NCI-H748 treated with DMSO at 0.1 percent for 48 hours (cell line): ENCODE measurements at places on chromosomes 2 and 18.

GRCh38 chr2:182824767-182825158 is 41.7 kb downstream of the FRZB start:
- no peak for DNase-seq

GRCh38 chr2:204638471-204639194 is 93.4 kb downstream of the PARD3B start:
- no peak for DNase-seq

DNA sequence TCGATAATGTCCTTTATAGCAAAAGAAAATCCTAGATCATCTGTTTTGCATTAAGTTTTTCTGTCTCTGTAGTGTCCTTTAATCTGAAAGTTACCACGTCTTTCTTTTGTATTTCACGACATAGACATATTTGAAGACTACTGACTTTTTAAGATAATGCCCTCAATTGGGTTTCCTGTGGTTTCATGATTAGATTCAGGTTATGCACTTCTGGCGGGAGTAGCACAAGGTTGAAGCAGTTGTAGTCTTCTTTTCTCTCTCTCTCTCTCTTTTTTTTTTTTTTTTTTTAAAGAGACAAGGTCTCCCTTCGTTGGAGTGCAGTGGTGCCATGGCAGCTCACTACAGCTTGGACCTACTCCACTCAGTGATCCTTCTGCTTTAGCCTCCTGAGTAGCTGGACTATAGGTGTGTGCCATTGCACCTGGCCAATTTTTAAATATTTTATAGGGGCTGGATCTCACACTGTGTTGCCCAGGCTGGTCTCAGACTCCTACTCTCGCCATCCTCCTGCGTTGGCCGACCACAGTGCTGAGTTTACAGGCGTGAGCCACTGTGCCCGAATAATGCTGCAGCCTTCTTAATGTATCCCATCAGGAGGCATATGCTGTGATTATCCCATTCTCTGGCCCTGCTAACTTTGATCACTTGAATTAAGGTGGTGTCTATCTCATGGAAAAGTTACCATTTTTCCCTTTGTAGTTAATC is 3.9 kb downstream of the INPP4A start:
- DNase-seq: no peak

- no peak for DNase-seq
These were observed 3.4 kb downstream of the ZEB2 start for GRCh38 chr2:144516411-144516980.

DNA sequence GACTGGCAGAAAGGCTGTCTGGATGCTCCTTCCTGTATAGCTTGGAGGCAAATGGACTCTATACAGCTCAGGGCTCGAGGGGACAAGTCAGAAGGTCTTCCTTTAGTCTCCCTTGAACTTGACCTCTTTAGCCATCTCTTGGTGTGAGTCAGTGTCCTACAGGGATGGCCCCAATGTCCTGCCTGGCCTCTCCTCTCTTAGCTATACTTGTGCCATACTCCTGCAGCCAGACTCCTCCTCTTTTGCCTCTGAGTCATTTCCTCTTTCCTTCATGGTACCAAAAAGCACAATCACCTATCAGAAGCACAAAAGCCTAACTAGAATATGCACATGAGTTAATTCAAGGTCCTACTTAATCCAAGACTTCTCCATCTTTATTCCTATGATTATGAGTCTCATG is 112.7 kb downstream of the XRCC5 start:
- DNase-seq: no peak

DNA sequence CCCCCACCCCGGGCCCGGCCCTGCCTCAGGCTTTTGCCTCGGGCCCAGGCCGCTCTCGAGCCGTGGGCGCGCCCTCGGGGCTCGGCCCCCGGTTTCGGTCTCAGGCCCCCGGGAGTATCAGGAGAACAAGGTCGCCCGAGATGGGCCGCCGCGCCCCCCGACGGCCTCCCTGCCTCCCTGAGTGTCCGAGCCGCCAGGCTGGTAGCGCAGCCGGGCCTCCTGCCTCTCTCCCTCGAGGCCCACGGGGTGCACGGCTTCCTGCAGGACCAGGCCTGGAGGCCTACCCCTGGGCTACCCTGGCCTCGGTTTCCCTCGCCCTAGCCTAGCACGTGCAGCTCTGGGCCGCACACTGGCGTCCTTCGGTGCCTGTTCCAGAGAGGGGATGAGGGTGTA is 8.4 kb downstream of the GBX2 start:
- no peak for DNase-seq

- no peak for DNase-seq
These were observed 1045.1 kb upstream of the POU3F3 start for GRCh38 chr2:103808814-103809213.

- no peak for DNase-seq
These were observed 48.1 kb upstream of the HPCAL1 start for GRCh38 chr2:10254373-10255188.

DNA sequence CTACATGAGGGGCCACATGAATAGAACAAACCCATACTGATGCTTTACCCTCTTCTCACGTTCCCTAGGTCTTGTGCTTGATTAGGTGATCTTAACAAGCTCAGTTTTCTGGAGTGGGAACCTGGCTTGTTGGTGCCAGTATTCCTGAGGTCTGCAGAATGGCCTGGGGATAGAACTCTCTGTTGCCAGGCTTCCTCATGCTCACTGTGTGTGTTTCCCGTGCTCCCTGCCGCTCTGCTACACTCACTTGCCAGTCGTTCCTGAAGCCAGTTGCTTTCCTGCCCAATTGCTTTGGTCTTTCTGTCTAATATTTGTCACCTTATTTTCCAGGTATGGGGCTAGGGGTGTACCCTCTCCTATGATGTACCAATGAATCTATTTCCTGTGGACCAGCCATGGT is 2111.5 kb upstream of the PIK3C3 start:
- no peak for DNase-seq

DNA sequence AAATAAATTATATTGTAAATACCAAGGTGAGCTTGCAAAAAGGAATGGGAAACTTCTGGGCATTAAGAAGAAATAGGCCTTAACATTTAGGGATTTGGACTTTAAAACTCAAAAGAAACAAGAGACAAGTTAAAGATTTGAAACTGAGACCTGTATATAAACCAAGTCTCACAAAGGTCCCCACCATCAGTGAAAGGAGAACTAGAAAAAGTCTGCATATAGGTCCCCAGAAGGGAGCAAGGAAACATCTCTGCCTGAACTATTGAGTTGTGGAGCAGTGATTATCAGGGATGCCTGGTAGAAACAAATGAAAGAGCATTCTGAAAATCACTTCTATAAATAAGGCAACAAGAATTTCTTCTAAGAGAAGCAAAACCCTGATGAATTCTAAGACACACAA is 30.5 kb upstream of the ITGAV start:
- DNase-seq: no peak

GRCh38 chr2:29601872-29602271 is 319.5 kb downstream of the ALK start:
- no peak for DNase-seq

DNA sequence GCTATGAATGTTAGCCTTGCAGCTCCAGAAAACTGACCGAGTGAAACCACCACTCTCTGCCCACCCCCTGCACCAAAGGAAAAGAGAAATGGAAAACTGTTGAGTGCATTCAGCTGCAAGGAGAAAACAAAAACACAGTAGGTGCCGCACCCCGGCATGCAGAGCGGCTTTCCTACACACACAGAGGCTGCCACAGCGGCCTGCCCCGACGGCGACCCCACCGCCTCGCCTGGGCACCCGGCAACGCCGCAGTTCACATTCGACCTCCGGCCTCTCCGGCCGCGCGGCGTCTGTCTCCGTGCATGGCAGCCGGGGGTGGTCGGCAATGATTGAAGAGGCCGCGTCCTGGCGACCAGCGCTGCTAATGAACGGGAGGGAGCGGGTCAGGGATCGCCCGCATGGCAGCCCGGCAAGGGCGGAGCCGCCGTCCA is 417.1 kb upstream of the SALL3 start:
- DNase-seq: no peak

- DNase-seq: no peak
These were observed 44.3 kb upstream of the ASB1 start for GRCh38 chr2:238382381-238382781.

DNA sequence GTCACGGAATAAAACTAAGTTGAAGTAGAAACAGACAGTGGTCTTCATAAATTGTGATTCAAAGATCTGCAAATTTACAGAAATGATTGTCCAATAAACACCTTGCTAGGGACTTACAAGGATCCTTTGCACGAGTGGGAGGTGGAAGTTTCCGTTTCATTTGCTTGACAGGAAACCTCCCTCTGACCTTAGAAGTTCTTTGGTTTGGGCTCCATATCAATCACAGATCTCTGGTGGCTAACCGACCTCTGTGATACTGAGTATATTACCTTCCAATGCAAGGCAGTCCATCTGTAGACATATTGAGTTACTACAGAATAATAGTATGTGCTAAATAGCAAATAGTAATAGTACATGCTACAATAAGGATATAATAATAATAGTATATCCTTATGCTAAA is 33.7 kb upstream of the RNF152 start:
- no peak for DNase-seq

- no peak for DNase-seq
These were observed 992.3 kb upstream of the FANCL start for GRCh38 chr2:59233448-59233847.

GRCh38 chr2:64738026-64738425 is 84.3 kb upstream of the SERTAD2 start:
- DNase-seq: no peak

DNA sequence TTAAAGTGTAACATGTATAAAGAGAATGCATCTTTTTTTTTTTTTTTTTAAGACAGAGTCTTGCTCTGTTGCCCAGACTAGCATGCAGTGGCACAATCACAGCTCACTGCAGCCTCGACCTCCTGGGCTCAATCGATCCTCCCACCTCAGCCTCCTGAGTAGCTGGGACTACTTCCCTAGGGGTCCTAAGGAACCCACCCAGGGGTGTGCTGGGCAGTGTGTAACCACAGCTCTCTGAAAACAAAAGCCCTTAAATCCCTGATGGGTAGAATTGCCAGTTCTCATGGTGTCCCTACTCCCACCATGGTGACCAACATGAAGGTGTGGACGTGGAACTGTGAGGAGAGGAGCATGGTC is 105.6 kb upstream of the ST3GAL5 start:
- no peak for DNase-seq

DNA sequence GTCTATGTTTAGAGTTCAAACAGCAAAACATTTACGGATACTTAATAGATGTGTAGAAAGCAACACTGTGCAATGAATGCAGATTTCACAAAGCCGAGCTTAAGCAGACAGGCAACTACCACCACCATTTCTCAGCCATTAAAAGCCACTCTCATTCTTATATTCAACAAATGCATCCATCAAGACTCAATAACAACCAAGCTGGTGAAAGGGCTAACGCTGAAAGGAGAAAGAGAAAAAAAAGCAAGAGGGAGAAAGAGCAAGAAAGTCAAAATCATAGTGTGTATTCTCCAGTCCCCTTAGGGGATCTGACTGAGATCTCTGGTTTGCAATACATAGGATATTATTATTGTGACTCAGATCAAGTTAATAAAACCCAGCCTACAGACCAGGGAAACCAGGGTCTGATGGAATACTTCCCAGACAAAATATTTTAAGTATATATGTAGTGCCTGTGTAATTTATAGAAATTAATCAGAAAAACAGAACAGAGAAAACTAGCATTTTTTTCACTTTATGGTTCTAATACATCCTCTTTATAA is 14.1 kb downstream of the SATB2 start:
- no peak for DNase-seq

DNA sequence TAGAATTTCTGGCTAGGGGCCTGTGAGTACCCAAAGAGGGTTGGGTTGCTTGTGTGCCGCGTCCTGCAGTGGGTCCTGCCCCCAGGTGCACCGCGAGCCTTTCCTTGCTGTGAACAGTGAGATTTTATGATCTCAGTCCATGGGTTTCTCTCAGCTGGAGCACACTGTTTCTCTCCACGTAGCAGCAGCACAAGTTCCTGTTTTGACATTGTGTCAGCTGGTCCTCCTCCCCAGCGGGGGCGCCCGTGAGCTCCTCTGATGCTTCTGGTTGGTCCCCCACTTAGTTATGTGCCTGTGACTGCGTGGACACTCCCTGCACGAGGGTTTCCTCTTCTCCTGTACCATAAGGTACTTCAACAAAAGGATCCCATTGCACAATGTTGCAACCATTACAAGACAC is 29.8 kb downstream of the TSHZ1 start:
- no peak for DNase-seq

DNA sequence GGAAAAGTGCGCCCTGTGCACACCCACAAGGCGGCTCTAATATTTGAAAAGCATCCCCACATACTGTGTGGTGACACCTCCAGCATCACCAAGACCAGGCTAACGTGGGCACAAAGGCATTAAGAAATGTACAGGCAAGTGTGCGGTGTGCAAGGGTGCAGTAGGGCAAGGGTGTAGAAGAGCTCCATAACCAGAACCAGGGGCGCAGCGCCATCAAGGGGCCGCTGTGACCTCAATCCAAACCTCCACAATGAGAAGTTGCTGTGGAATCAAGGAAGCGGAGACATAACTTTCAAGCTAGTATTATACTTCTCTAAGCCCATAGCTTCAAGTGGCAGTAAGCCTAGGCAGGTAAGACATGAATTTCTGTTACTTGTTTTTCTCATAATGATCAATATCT is 13.0 kb downstream of the L3MBTL4 start:
- peak; percentile 53 for DNase-seq

GRCh38 chr2:117763804-117764203 is 50.7 kb upstream of the DDX18 start:
- no peak for DNase-seq

DNA sequence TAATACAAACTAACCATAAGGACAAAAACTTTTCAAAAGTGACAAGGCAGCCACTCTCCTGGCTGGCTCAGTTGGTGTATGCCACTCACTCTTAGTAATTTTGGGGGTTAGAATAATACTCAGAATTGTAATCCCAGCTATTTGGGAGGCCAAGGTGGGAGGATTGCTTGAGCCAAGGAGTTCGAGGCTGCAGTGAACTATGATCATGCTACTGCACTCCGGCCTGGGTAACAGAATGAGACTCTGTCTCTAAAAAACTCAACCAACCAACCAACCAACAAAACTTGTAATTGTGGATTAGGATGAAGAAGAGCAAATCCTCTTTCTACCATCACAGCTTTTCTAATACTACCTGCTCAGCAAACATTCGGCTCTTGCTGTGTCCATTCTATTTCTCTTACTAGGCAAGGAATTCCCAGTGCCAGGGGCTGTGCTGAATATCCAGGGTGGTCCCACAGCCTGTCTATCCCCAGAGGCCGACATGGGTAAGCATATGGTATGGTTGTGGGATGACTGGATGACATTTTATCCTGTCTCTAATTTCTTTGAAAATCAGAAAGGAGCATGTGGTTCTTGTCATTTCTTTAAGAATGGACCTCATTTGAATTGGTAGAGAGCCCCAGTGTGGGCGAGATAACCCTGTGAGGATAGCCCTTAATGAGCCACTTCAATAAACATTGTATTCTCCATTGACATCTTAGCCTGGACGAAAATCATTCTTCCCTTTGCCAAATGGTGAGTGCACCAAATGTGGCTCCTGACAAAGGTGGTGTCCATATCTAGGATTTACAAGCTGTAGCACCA is 220.1 kb downstream of the MYCN start:
- DNase-seq: no peak

DNA sequence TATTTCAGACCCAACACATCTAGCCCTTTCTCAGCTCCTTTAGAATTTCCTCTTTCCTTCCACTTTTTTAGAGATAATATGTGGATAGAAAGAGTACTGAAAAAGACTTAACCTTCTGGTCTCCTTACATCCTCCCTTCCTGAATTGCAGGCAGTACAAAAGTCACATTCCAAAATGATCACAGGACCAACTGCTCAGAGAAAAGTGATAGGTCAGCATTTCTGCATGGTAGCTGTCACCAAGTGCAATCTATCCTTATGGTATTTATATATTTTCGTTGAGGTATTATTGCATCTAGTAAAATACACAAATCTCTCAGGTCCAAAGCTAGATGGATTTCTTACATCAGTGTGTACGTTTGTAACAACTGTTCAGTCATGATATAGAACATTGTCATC is 427.5 kb downstream of the LPIN1 start:
- no peak for DNase-seq

- DNase-seq: no peak
These were observed 34.4 kb downstream of the ACYP2 start for GRCh38 chr2:54149638-54150441.
